ENCODE measurements at places on chromosomes 11 and 22. TPM values are rescaled to one million over a fixed set of nuclear protein-coding genes. Genes with fewer than 3 reads are reported as not detected.

- DNase-seq: no peak
Measured at GRCh38 chr22:28139961-28140360, 220.9 kb upstream of the PITPNB start.

- no peak for DNase-seq
Measured at GRCh38 chr22:39932918-39933649, 27.1 kb upstream of the TMA7B start.

SCGB1A1 gene
- 5,001 TPM for total RNA-seq

GLYATL2 gene
- total RNA-seq: 0.40 TPM

DNA sequence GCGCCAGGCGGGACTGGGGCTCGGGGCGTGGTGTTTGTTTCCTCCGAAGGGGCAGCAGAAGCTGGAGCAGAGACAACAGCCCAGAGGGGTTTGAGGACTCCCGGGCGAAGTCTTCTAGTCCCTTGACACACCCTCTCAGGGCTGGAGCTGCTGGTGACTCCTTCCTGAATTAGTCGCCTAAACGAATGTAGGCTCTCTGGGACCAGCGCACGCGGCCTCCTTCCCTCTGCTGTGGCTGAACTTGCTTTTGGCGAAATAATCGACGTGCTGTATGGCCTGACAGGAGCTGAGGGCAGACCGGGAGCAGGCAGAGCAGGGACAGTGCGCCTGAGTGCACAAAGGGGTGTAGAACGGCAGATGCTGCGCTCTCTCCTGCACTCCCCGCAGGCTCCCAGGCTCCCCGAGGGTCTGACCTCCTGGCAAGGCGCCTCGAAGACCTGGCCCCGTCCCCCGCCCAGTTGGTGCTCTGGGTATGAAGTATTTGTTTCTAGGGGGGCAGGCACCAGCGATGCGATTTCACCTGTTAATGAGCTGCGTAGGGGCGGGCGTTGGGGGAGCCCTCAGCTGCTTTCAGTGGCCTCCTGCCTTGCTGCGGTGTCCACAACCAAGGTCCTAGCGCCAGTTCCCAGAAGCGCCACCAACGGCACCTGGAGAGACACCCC is 5.3 kb downstream of the SLC17A6 start:
- no peak for DNase-seq

DNA sequence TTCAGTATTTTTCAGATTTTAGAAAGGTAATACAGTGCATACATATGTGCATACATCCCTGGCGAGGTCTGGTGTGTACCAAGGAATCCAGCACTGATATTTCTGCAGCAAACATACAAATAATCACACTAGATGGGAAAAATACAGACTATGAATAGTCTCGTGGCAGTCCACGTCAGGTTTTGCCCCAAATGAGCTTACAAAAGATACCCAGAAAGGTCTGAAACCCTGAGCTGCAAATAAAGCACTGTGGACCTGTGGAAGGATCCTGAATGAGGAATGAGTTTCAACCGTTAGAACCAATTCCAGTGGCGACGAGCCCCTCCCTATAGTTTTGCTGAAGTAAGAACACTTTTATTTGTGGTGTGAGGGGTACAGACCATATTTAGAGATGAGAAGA is 24.5 kb downstream of the MAPK1 start:
- no peak for DNase-seq

RASSF7 gene
- 53.5 TPM for total RNA-seq

GRCh38 chr11:117392979-117393378 is 65.3 kb downstream of the CEP164 start:
- DNase-seq: no peak

- no peak for DNase-seq
Measured at GRCh38 chr11:112516755-112517154, 256.1 kb upstream of the PLET1 start.

DNA sequence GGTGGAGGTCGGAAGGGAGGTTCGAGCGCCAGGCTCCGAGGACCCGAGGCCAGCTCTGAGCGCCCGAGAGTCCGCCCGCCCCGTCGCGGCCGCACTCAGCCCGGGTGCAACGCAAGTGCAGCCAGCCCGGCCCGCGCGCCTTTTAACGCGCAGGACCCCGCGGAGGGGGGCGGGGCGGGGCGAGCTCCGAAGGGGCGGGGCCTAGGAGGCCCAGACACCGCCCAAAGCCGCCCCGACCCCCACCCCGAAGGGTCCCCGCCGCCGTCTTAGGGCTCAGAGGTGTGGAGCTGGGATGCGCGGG is at the start of gene PHOX2A:
PHOX2A (minus strand) TSS at position 117 of the 301 bp plus-strand sequence. CDS start 172 bp downstream, outside the sequence.
- DNase-seq: no peak

GRCh38 chr11:74784234-74784633 is 35.6 kb downstream of the RNF169 start:
- peak; percentile 22 for DNase-seq

- peak; percentile 83 for DNase-seq
Measured at GRCh38 chr11:134417871-134418840, 6.1 kb upstream of the B3GAT1 start.

ELMOD1 gene
- total RNA-seq: 1.1 TPM

GRCh38 chr11:27290261-27291050 is 72.6 kb downstream of the CCDC34 start:
- no peak for DNase-seq

GRCh38 chr11:14872032-14872431 is 20.0 kb downstream of the CYP2R1 start:
- DNase-seq: no peak

Measured in lung (tissue), 17 donors.